Left renal pelvis (tissue), 4 donors: ENCODE measurements at places on chromosomes 13 and 19. TPM values are rescaled to one million over a fixed set of nuclear protein-coding genes. Genes with fewer than 3 reads are reported as not detected.

DNA sequence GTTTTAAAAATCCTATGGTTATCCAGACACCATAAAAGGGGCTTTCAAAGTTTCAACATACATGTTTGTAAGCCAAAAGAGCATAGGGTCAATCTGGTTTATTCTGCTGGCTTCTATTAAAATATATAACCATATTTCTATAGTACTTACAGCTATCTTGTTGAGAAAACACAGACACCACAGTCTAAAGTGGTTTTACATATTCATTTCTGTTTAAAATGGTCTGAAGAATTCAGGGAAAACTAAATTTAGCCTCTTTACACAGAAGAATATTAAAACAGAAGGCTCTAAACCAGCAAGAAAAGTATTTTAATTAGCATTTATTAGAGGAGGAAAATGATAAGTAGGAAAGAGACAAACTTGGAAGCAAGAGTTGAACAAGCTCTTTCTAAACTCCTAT, 203.9 kb downstream of the LHFPL6 start:
- DNase-seq: no peak

GRCh38 chr19:49679771-49680413, 2.8 kb downstream of the PRMT1 start:
- DNase-seq: no peak

- DNase-seq: no peak
Measured at GRCh38 chr19:30375553-30376031, 3.4 kb downstream of the ZNF536 start.

GRCh38 chr19:11152318-11153062, 3.1 kb downstream of the SPC24 start:
- DNase-seq: no peak

DNA sequence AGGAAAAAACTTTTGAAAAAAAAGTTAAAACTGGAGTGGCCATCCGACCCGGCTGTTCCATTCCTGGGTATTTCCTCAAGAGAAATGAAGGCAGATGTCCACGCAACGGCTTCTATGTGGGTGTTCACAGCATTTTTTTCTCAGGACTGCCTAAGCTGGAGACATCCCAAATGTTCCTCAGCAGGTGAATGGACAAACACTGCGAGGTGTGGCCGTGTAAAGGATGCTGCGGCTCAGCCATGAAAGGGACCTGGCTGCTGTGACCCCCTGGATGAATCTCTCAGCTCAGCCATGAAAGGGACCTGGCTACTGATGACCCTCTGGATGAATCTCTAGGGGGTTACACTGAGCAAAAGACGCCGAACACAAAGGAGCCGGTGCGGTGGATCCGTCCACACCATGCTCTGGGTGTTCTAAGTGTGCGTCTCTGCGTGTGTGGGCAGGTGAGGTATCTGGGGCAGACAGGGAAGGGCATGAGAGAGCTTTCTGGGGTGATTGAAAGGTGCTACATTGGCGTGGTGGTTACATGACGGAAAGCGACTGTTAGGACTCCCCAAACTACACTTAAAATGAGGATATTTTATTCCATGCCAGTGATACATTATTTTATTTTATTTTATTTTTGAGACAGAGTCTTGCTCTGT, 7.2 kb upstream of the ASPDH start:
- DNase-seq: no peak

GRCh38 chr13:73268306-73268705, 209.5 kb downstream of the KLF5 start:
- DNase-seq: no peak

- no peak for DNase-seq
Measured at GRCh38 chr19:1396019-1396767, 5.1 kb downstream of the GAMT start.

DNA sequence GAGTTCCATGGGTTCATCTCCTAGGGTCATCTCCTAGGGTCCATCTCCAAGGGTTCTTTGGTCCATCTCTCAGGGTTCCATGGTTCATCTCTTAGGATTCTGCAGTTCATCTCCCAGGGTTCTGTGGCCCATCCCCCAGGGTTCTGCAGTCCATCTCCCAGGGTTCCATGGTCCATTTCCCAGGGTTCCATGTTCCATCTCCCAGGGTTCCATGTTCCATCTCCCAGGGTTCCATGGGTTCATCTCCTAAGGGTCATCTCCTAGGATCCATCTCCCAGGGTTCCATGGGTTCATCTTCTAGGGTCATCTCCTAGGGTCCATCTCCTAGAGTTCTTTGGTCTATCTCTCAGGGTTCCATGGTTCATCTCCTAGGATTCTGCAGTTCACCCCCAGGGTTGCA, 4.9 kb downstream of the TMEM59L start:
- DNase-seq: no peak

- no peak for DNase-seq
Measured at GRCh38 chr13:94494026-94494425, 14.5 kb upstream of the DCT start.

- no peak for DNase-seq
Measured at GRCh38 chr19:2274931-2275535, 6.9 kb downstream of the PEAK3 start.

GRCh38 chr13:29918845-29919244, 68.4 kb upstream of the UBL3 start:
- no peak for DNase-seq

DNA sequence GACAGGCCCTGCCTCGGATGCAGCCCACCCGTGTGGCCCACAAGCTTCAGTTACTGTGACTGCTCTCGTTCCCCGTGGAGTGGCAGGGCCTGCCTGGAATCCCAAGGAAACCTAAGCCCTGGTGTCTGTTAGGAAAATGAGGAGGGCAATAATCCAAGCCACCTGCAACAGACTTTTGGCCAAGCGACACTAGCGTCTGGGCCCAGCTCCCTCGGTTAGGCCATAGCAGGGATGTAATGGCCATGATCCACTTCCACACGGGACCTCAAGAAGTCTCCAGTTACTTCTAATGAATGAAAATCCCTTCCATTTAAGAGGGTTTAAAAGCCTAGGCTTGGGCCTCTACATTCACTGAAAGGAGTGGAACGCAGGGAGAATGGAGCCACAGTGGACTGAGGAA, 8.9 kb downstream of the ZC3H4 start:
- DNase-seq: no peak

APOC4 gene
- polyA plus RNA-seq: not detected

FCAR gene
- 0.50 TPM for polyA plus RNA-seq

CYP2F1 gene
- not detected for polyA plus RNA-seq

NLRP5 gene
- not detected for polyA plus RNA-seq

MCEMP1 gene
- 0.31 TPM for polyA plus RNA-seq

NLRP4 gene
- polyA plus RNA-seq: not detected

EPSTI1 gene
- polyA plus RNA-seq: 13.3 TPM
